Cortex of kidney (tissue), 1 donor: ENCODE measurements at places on chromosomes 16 and 17.

- DNase-seq: no peak
Observed at GRCh38 chr16:23952128-23952970, 116.6 kb downstream of the PRKCB start.

DNA sequence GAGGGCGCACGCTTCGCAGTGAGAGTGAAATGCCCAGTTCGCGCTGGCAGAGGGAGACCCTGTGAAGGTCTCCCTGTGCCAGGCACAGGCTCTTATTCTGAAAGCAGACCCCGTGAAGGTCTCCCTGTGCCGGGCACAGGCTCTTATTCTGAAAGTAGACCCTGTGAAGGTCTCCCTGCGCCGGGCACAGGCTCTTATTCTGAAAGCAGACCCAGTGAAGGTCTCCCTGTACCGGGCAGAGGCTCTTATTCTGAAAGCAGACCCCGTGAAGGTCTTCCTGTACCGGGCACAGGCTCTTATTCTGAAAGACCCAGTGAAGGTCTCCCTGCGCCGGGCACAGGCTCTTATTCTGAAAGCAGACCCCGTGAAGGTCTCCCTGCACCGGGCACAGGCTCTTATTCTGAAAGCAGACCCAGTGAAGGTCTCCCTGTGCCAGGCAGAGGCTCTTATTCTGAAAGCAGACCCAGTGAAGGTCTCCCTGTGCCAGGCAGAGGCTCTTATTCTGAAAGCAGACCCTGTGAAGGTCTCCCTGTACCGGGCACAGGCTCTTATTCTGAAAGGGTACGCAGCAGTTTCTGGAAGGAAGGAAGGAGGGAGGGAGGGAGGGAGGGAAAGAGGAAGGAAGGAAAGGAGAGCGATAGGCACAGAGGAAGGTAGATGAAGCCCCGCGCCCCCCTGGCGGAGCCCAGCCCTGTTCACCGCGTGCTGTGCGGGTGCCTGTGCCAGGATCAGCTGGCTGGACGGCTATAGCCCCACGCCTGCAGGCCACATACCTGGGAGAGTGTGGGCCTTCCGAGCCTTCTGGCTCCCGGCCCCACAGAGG, 55.3 kb downstream of the WDR45B start:
- DNase-seq: no peak

DNA sequence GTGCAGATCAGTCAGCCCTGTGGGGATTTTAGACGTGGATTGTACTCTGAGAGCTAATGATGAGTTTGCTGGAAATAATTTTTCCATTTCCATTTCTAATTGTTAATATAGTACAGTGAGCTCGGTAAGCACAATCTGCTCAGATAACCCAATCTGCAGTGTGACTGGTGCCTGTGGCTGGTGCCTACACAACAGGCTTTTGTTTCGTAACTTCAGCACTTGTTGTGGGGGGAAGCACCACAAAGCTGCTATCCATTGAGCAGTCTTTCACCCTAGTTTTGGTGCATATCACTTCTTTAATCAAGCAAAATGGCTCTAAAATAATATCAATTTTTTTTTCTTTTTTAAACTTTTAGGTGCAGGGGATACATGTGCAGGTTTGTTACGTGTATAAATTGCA, 534.9 kb upstream of the HSBP1 start:
- no peak for DNase-seq

DNA sequence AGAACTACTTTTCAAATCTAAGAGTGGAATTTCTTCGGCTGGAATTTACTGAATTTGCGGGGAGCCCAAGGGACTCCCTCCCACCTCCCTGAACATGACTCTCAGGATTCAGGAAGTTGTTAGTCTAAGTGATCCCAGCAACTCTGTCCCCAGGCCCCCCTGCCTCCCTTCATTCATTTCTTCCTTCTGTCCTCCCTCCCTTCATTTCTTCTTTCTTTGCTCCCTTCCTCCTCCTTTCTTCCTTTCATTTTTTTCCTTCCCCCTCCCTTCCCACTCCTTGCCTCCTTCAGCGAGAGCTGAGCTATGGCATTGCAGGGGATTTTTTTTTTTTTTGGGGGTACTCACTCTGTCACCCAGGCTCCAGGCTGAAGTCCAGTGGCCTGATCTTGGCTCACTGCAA, 10.9 kb upstream of the JUP start:
- no peak for DNase-seq

DNA sequence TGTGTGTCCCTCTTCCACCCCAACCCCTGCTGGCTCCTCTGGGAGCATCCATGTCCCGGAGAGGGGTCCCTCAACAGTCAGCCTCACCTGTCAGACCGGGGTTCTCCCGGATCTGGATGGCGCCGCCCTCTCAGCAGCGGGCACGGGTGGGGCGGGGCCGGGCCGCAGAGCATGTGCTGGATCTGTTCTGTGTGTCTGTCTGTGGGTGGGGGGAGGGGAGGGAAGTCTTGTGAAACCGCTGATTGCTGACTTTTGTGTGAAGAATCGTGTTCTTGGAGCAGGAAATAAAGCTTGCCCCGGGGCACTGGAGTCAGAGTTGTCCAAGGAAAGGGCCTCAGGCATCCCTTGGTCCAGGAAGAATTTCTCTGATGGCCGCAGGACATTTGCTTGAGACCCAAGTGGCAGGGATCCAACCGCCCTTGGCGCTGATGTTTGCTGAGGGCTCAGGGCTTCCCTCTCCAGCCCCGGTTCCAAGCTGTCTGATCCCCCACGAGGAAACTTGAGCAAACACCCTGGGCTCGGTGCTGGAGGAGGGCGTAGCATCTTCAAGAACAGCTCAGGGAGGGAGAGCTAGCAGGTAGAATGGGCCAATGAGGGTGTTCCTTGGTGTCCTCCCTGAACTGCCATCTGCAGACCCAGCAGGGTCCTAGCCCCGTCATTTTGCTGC, 4.5 kb downstream of the NXPH3 start:
- DNase-seq: no peak

- no peak for DNase-seq
Observed at GRCh38 chr17:13016881-13017654, 759 bp downstream of the ELAC2 start.

- DNase-seq: no peak
Observed at GRCh38 chr17:74325743-74326379, at the start of gene KIF19. Gene KIF19 (plus strand): TSS chr17:74326226. CDS start chr17:74326350, 124 bp downstream.
